ENCODE measurements at places on chromosomes 1 and 21.
A peak's percentile ranks its signal among the peaks of the same experiment; 100 is the strongest.

DNA sequence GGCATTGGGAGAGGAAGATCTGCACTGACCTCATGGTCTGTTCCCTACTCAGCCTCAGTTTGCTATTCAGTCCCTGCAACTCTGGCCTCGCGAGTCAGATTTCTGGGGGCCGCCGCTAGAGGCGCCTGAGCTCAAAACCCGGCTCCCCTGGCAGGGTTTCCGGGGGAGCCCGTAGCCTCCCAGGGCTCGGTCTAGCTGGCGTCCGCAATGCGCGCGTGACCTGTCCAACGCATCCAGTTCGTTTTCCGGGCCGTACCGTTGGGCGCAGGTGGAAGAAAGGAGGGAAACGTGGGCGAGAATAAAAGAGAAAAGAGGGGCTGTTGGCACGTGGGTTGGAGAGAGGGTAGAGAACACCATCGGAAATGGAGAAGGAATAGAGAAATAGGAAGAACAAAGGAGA lies at the start of gene ADAM30:
Gene ADAM30, minus strand, starts transcription at position 213 of the 400 bp plus-strand sequence. Its CDS starts 179 bp downstream, at position 34.
- DNase-seq: no peak

GRCh38 chr1:99614728-99615127 lies 31.2 kb upstream of the PALMD start:
- no peak for DNase-seq

- DNase-seq: peak; percentile 64
Measured at GRCh38 chr1:95179205-95179986, 54.6 kb upstream of the RWDD3 start.

DNA sequence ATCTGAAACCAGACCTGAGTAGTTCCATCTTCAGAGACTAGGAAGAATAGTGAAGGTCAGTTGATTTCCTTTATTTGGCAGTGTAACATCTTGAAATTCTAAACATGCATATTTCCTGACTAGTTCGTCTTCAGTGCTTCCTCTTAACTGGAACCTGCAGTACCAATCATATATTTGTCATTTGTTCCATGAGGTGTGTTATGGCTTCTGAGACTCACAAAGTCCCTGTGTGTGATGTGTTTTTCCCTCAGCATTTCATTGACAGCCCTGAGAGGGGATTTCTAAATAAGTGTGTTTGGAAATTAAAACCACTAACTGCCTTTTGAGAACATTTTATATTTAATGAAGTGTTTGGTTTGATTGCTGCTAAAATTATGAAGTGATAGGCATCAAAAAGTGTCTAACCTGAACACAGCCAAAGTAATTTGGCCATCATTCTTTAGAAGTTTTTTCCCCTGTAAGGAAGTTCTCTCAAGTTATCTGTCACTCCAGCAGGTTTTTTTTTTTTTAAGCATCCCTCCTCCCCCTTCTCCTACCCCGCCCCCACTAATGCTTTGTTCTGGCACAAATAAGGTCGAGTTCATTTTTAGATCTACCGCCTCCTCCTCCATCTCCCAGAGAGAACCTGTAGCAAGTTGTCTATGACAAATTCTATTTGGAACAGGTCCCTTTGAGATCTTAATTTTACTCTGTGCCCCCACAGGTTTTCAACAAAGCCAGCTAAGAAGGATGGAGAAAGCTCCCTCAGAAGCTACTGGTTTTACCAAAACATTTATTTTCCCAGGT lies 61.4 kb downstream of the TMEM200B start:
- DNase-seq: no peak

DNA sequence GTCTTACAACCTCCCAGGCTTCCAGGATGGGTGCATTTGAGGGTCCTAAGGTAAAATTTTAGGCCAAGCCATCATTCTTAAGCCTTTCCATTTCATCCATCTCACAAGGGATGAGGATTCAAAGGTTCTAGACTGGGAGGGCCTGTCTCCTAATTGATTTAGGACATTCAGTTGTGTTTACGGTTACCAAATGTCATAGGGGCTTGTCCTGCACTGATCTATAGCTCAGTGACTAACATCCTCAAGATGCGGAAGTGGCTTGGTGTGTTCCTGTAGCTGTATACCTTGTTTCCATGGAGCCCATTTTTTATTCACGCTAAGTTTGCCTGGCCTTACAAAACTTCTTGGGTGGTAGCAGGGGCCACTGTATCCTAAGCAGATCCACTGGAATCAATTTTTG lies 52.8 kb downstream of the DUSP10 start:
- no peak for DNase-seq

DNA sequence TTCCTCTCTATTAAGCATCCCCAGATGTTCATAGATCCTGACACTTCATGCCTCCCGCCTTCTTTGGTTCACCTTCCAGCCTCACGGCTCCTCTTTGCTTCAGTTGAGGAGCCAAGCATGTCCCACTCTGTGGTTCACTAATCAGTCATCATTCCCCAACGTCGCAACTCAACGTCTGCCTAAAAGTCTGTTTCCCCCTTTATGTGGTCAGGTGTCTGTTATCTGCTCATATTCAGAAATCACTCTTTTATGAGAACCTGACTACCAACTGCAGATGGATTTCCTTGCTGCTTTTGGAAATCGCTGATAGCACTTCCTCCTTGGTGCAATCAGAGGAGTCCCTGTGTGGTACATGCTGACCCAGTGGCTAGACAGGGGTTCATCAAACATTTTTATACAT lies 94.1 kb upstream of the VANGL1 start:
- DNase-seq: no peak

GRCh38 chr1:203492082-203492747 lies 1.7 kb upstream of the OPTC start:
- DNase-seq: no peak

DNA sequence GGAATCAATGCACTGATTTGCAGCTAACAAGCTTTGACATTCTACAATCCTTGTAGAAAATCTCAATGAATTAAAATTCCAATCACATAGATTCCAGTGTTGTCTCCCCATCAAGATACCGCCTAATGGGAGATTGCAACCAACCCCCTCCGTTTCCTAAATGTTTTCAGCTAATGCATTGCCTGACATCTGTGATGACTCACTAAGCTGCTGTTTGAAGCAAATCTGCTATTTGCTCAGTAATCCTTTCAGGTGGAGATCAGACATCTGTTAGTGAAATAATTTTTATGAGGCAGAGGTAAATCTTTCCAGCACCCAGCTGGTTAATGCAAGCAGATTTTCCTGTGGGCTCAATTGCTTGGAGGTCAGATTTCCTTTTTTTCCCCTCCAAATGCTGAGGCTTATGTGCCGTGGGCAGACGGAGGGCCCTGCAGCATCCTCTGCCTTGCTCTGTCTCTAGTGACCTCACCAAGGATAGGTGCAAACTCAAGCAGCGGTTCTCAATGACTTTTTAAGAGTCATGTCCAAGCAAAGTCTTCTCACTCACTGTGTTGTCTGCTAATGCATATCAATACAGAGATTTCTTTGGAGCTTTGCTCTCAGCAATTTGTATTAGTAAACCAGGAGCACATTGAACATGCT lies 91.1 kb upstream of the RAB3GAP2 start:
- DNase-seq: no peak

GRCh38 chr1:22043198-22043769 lies 9.2 kb upstream of the CDC42 start:
- no peak for DNase-seq

GRCh38 chr1:210908791-210909190 lies 225.2 kb downstream of the KCNH1 start:
- DNase-seq: no peak

- no peak for DNase-seq
Measured at GRCh38 chr1:84479998-84480397, 932 bp downstream of the RPF1 start.

GRCh38 chr1:2330035-2330434 lies 61.3 kb downstream of the MORN1 start:
- DNase-seq: no peak

DNA sequence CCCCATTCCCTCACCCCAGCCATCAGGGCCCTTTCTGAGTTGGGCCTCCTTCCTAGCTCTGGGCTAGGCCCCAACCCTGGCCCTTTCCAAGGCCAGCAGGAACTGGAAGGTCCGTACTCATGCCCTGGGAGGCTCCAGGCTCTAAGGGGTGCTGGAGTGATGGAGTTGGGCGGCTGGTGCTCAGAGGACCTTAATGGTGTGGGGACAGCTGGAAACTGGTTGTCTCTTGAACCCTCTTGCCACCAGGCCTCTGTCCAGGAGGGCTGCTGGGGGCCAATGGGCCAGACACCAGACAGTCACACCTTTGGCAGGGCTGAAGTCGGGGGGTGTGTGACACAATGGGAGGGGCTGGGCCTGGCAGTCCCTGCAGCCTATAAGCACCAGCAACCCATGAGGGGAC lies 9.2 kb upstream of the PADI1 start:
- no peak for DNase-seq

GRCh38 chr21:33937146-33937545 lies 21.5 kb upstream of the ATP5PO start:
- no peak for DNase-seq

DNA sequence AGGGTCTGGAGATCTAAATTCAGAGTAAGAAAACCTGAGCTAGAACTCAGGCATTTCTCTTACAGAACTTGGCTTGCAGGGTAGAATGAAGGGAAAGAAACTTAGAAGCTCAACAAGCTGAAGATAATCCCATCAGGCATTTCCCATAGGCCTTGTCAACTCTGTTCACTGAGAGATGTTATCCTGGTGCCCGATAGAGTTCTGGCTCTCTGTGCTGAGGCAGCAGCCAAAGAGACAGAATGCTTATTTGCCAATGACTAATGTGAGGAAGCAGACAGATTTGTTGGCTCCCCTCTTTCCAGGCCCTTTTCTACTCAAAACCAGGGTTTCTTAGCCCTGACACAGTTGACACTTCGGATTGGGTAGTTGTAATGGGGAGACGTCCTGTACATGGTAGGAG lies 22.3 kb upstream of the TRIM45 start:
- DNase-seq: no peak

DNA sequence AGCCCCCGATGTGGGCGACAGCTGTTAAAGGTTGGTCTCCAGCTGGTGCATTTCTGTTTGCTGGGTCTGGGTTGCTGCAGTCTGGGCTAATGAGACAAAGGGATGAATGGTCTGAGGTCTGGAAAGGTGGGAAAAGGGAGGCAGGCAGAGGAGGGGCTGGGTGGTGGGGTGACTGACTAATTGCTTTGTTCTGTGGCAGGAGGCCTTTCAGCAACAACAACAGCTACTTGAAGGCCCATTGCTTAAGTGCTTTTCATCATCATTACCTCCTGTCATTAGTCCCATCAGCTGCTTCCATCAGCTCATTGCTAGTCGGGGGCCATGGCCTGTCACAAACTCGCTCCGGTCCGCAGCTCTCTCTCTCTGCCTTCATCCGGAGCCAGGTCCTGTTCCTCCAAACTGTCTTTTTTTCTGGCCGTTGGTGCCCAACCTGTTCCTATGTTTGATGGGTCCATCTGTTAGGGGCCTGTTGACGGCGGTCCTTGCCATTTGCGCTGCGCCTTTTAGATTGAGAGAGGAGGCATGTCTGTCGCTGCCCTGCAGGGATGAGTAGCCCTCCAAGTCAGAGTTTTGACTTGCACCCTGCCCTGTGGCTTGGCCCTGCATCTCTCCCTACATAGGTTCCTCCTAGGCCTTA lies 105.6 kb upstream of the PLXNA2 start:
- no peak for DNase-seq

DNA sequence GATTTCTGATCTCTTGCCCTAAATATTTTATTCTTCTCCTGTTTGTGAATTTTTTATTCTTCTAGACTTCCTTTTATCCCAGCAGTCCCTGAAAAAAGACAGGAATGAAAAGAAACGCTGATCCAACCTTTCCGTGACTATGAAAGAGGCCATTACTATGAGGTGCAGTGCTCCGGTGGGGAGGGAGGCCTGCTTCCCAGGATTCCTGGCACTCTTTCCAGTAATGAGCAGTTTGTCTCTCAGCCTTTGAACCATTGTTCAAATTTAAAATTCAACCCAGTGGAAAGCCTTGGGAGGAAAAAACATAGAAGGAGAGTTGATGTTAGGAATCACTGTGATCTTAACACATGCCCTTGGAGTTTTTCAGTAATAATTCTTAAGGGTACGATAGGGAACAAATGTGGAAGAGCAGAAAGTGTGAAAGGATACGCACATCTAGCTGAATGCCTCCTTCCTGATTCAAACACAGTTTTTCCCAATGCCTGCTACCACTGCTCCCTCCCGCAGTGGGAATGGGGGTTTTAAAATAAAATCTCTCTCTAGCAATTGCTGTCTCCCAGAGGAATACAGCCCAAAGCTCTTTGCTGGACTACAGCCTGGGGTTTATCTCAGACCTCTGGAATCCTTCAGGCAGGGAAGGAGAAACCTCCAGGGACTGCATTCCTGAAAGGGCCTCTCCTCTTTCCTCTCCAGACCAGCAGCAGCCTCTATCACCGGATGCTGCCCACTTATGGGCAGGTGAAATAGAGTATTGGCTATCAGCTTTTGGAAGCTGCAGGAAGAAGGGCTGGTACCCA lies 6.1 kb downstream of the IER5 start:
- no peak for DNase-seq

DNA sequence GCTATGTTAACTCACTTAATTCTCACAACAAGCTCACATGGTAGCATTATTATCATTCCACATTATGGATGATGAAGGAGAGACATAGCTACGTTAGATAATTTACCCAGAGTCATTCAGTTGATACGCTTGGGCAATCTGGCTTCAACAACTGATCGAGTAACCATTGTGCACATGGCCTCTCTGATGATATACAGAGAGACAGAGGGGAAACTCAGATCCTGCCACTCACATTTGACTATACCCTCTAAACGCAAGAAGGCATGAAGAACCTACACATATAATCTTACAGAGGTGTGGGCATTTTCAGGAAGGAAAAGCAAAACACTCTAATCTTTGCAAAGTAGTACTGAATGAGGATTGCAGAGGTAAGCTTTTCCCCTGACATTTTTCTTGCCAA lies 360.1 kb downstream of the BARHL2 start:
- DNase-seq: no peak

DNA sequence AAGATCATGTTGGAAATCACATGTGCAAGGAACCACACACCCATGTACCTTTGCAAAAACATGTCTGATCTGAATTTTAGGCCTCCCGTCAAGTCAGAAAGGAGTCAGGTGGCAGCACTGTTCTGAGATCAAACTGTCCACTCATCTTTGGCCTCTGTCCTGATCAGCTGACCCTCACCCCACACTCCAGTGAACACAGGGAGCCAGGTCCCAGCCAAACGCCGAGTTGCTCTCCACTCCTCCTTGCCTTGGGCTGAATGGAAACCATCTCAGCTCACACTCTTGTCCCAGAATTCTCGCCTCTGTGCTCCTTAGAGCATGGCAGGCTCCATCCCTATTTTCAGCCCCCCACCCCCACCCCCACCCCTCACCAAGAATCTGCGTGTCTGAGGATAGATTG lies 4.6 kb upstream of the RNF186 start:
- DNase-seq: peak; percentile 43

GRCh38 chr1:76377247-76377646 lies 302.7 kb downstream of the ST6GALNAC3 start:
- DNase-seq: no peak

DNA sequence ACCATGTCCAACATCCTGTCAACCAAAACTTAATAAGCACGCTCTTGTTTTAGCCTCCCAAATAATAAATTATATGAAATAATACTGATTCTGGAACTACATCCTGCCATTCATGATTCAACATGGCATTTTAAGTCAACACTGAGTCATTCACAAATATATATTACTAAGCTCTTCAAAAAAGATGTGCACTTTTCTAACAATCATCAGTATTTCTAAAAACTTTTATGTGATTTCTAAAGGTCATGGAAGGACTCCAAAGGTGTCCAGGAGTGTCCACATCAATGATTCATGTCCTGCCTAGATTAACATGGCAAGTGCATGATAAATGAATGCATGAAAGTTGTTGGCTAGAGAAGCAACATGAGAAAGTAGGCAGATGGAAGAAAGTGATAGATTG lies 51.6 kb downstream of the NEGR1 start:
- no peak for DNase-seq

- no peak for DNase-seq
Measured at GRCh38 chr1:28865997-28866650, 48.2 kb upstream of the EPB41 start.

All from right lobe of liver (tissue), 6 donors.